ENCODE measurements at places on chromosomes 2 and 18.

DNA sequence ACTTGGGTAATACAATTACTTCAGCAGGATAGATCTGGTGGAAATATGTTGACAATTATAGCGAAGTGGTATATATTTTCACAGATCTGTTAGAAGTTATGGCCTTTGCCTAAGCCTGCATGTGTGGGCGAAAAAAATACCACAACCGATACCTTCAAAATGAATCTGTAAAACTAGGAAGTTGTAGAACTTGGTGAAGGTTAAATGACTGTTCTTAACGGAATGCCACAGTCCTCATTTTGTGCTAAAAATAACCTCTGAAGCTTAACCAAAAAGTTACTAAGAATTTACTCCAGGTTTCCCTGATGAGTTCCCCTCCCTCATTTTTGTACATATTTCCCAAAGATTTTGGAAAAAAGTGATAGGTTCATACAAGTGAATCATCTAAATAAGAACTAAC, 550.7 kb downstream of the THSD7B start:
- DNase-seq = no peak

DNA sequence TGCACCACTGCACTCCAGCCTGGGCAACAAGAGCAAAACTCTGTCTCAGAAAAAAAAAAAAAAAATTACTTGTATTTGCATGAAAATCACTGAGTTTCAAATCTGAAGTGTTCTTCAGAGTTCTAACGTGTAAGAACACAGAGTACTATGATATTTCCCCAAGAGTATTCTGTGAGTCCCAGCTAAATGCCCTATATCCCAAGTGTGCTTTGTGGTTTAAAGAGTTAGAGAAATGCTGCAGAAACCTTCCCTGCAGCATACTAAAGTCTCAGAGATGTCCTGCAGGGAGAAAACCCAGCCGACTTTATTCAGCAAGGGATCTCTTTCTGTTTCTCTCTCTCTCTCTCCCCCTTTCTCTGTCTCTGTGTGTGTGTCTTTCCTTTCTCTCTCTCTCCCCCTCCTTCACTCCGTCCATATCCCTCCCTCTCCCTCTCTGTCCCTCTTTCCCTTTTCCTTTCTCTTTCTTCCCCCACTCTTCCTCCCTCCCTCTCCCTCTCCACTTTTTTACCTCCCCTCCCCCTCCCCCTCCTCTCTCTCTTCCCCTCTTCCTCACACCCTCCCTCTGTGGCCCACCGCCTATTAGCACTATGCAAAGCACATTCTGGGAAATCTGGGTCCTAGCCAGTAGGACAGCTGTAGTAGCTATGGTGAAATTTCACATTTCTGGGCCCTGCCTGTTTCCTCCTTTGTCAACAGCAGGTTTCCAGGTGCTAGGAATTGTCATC, 54.2 kb downstream of the ACTR2 start:
- no peak for DNase-seq

DNA sequence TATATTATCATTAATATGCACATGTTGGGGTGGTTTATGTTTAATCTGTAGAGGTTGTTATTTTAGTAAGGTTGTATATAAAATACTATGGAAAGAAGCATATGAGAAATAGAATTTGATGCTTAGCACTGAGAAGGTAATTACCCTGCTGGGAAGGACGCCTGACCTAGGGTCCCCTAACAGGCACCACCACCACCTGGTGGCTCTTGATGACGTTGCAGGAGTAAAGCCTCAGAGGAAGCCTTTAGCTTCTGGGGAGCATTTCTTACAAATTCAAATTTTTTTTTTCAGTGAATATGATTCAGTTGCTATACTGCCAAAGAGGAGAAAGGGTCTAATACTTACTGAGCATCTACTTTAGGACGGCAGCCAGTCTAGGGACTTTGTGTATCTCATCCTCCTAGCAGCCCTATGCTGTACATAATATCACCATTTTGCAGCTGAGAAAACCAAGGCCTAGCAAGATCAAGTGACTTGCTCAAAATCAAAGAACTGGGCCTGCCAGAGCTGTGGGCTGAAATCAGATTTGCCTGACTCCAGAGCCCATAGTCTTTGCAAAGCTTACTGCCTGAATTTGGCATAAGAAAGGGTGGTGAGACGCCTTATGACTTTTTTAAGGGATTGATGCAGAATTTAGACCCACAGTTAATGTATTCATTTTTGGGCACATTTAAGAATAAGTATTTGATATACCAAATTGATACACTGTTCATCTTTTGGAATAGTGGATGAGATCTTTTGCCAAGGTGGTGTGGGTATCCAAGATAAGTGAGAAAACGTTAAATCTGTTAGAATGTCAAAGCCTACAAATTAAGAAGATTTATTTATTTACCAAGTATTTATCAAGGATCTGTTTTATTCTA, 78.8 kb upstream of the GAREM1 start:
- peak; percentile 34 for DNase-seq

DNA sequence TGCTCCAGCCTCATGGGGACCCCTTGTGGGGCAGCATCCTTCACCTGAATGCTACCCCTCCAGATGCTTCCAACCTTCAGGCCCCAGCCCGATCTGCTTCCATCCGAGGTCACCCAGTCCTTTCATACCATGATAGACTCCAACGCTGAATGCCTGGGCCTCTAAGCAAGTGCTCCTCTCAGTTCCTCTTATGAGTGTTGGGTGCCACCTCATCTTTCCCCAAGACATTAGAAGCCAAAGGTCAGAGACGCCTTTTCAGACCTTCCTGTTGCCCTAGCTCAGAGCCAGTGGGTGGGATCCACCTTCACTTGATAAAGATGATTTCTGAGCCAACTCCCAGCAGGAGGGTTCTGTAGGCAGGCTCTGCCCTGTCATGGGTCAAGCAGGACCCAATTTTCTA, 174.5 kb upstream of the MGAT5 start:
- DNase-seq = no peak

DNA sequence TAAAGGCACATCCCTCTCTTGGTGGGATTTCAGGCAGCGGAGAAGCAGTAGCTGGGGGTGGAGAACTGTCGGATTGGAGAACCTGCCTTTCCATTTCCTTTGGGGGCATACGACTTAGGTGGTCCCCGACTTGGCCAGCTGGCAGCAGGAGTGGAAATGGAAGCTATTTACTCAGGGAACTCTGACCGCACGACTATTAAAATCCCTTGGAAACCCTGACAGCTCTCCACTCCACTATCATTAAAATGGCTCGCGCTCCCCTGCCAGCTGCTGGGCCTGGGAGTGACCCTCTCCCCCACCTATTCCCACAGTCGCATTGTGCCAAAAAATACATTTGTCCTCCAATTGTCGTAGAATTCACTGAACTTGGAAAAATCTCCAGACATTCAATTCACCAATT, 77.7 kb upstream of the APCDD1 start:
- no peak for DNase-seq

DNA sequence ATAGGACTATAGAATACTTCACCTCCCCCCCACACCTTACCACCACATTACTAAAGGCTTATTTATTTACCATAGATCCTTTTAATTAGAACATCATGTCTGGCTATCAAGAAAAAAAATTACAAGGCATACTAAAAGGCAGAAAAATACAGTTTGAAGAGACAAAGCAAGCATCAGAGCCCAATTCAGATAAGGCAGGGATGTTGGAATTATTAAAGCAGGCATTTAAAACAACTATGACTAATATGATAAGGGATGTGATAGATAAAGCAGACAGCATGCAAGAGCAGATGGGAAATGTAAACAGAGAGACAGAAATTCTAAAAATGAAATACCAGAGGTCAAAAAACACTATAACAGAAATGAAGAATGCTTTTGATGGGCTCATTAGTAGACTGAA, 55.4 kb upstream of the SMIM21 start:
- no peak for DNase-seq

- DNase-seq = no peak
Measured at GRCh38 chr2:171505374-171505773, 16.9 kb upstream of the CYBRD1 start.

DNA sequence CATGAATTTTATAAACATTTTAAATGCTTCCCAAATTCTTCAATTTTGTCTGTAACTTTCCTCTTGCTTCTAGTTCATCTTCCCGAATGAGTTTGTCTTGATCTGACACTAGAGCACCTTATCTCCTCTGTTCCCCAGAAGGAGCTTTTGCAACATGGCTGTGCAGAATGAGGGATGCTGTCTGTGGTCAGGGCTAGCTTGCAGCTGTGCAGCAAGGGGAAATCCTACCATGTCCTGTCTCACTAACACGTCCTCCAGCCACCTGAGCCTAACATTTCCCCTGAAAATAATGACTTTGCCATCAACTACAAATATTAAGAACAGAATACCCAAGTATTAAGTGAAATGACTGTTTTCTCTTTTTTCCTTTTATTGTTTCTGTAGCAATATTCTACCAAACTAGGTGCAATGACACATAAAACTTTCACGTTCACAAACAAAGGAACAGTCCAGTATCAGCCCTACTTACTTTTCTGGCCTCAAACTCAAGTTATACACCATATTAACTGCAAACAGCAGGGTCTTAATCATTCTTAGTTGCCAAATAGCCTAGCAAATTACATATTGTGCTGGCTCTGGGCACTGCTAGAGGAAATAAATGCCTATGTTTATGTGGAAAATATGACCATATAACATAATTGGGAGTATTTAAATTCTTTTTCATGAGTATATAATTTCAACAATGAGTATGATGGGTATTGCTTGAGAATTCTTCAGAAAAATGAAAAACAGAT, 423.3 kb downstream of the CMPK2 start:
- no peak for DNase-seq

- no peak for DNase-seq
Measured at GRCh38 chr18:39681061-39681460, 2115.5 kb upstream of the CELF4 start.

GRCh38 chr2:18368008-18368407, 192.4 kb downstream of the RDH14 start:
- DNase-seq = no peak

DNA sequence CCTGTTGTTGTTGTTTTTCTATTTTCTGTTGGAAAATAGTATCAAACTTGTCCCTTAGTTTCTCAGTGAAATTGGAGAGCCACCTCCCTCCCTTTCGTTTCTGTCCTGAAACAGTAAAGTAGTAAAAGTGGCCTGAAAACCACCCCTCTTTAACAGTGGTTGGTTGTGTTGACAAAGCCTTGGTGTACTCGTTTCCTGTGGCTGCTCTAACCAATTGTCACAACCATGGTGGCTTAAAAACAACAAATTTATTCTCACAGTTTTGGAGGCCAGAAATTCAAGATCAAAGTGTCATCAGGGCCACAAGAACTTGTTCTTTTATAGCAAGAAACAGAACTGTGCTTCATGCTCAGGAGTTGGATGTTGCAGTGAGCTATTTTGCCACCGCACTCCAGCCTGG, 4.0 kb upstream of the DYSF start:
- no peak for DNase-seq

- no peak for DNase-seq
Measured at GRCh38 chr2:31382452-31383120, 32.0 kb downstream of the XDH start.

DNA sequence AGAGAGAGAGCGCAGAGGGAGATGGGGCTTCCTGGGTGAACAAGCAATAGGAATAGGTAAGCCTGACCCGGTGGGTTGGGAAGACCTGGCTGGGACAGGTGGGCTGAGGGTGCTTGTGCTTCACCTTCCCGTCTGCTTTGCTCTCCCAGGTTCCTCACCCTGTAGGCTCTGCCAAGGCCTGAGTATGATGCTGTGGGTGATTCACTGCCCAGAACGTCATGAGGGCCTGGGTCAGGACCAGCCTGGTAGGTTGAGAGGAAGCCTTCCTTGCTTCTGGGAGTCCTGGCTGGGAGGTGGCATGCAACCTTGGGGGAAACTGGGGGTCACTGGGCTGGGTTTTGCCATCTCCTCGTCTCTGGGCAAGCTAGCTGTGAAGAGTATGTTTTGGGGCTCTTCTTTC, 220.2 kb upstream of the APCDD1 start:
- no peak for DNase-seq

GRCh38 chr2:61854564-61855317, 881 bp upstream of the FAM161A start:
- peak; percentile 83 for DNase-seq

- DNase-seq = no peak
Measured at GRCh38 chr2:17581831-17582230, 41.3 kb downstream of the VSNL1 start.

GRCh38 chr2:142041105-142041504, 89.7 kb downstream of the LRP1B start:
- DNase-seq = no peak

DNA sequence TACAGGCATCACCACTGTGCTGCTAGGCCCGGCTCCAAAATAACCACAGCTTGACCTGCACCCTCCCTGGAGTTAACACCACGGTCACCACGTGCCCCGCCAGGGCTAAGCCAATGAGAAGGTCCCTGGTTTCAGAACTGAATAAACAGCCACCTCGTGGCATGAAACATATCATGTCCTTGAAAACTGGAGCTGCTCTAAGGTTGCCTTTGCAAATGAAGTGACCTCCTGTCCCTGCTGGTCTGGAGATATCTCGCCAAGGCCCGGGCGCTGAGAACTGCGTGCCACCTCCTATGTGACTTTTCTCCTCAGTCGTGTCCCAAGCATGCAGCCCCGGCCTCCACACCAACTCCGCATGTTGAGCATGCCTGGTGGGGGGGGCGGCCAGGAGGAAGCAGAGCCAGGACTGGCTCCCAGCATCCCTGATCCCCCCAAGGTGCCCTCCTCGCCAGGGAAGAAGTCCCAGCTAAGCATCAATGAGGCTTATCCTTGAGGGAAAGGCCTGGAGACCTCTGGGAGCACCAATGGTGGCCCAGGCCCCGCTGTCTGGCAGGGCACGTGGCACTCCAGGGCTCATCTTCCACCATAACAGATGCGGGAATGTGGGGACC, 16.3 kb upstream of the KCNG2 start:
- no peak for DNase-seq

DNA sequence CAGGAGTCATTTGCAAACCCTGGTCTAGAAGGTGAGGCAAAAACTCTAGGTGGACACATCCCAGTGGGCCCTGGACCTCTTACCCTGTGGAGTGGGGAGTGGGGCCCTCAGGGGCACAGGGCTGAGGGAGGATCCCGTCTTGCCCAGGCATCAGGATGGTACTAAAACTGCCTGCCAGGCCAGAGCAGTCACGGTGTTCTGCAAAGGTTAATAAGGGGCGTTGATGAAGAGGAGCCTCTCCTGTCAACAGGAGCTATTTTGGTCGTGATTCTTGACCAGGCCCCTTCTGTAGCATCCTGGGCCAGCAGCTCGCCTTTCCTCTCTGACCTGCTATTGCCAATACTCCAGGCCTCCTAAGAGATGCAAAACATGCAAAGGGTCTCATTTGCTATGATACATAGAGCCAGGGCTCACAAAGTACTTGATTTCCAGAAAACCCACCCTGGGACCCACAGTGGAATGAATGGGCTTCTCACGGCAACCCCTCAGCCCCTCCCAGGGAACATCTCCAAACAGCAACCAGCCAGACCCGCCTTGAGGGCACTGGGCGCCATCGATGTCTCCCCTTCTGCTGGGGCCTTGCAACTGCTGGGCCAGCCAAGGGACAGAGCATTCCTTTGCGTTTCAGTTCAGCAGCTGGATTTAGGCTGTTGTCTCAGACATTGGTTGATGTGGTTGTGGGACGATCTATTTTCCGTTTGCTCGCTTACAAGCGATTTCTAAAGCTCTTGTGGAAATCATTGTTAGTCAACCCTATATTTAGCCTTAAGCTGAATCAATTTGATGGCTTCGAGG, 111.1 kb downstream of the PDCL3 start:
- no peak for DNase-seq

GRCh38 chr2:207516206-207516605, 13.6 kb upstream of the CREB1 start:
- DNase-seq = no peak

Measured in activated CD4-positive, alpha-beta T cell treated with anti-CD3 and anti-CD28 coated beads, Interleukin-2, amount 50 U/mL, for 1 hour (primary cell).